NCI-H2081 (cell line): ENCODE measurements at places on chromosomes 12 and 14.

DNA sequence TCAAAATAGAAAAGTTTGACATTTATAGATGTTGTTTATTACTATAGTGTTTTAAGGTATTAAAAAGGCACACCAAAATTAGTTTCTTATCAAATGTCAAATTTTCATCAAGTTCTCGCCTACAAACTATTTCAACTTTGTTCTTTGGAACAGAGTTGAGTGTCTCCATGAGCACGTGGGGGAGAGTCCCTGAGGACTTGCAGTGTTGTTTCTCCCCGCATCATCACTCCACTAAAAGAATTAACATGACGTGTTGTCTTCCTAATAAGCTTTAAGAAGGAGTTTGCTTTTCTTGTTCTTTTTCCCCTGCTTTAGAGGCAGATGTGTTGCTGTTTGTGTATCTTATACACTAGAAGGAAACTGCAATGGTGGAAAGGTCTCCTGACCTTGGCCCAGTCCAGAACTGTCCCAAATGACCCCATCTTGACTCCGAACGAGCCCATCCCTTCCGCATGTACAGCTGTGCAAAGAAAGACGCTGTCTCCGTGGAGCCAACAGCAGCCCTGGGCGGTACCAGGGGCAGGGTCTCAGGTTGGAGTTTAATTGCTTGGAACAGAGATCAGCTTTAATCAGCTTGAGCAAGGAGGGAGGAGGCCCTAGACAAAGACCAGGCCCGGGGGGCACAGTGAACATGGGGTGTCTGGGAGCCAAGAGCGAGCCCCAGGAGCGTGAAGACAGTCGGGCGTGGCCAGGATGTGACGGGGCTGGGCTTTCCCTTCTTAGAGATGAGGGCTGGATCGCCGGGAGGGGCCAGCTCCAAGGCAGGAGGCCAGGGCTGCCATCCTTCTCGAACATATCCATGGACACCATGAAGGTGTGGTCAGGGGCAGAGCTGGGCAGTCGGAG lies 215.4 kb upstream of the RTL1 start:
- no peak for DNase-seq

- no peak for DNase-seq
These were observed 17.7 kb upstream of the PLEK2 start for GRCh38 chr14:67429510-67430205.

DNA sequence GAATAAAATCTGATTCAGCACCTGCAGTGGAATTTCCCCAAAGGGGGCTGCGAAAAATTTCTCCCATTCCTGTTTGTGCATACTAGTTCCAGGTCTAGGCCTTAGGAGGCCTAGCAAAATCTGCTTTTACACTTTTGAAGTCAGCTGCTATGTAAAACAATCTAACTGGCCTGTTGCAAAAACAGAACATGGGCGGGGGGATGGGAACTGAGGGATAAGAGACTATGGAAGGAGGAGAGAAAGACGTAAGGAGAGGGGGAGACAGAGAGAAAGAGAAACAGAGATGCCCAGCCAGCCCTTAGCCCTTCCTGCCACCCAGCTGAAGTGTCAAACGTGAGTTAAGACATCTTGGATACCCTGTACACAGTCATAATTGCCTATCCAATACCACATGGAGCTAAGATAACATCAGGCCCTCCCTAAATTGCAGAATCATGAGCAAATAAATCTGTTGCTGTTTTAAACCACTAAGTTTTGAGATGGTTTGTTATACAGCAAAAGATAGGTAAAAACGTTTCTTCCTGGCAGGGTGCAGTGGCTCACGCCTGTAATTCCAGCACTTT lies 45.6 kb downstream of the SPTLC2 start:
- no peak for DNase-seq

DNA sequence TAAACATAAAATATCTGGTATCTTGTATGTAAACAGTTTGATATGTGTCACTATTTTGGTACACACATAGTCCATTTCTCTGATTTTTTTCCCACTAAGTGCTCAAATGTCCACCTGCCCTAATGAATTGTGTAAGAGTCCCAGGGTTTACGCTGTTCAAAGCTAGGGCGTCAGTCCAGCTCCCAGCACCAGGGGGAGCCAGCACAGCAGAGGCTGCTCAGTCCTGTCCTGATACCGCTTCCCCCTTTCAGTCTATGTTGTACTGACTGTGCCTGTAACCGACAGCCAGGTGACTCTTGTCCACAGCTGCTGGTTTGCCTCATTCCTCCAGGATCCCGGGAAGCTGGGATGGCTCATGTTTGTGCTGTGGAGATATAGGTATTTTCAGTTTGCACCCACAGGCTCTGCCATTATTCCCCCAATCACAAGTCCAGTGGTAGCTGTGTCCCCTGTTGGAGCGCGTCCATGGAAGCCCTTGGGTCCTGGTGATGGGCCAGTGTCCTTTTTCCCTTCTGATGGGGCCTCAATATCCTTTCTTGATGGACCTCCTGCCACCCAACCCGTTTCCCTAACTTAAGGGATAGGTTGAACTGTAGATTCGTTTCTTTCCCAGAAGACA lies 242.0 kb downstream of the NEDD1 start:
- peak; percentile 56 for DNase-seq

- DNase-seq = no peak
These were observed 256.2 kb downstream of the AEBP2 start for GRCh38 chr12:19695244-19696098.

DNA sequence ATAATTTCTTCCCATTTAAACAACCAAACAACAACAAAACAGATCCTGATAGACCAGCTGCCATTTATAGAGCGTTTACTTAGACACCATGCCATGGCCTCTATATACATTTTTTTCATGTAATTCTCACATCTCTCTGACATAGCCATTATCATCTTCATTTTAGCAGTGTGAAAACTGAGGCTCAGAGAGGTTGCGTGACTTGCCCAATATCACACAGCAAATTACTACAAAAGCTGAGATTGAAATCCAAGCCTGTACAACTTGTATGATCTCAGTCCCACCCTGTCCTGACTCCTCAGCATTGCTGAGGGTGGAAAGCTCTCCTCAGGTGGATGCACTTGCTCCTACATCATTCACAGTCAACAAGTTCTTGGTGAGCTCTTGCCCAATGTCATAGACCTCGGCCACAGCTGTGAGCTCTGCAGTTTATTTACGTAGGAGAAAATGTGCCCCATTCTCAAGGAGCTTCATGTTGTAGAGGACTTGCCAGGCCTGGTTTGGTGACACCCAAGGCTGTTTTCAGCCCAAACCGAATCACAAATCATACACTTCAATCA lies 55.5 kb downstream of the CRACR2A start:
- no peak for DNase-seq

DNA sequence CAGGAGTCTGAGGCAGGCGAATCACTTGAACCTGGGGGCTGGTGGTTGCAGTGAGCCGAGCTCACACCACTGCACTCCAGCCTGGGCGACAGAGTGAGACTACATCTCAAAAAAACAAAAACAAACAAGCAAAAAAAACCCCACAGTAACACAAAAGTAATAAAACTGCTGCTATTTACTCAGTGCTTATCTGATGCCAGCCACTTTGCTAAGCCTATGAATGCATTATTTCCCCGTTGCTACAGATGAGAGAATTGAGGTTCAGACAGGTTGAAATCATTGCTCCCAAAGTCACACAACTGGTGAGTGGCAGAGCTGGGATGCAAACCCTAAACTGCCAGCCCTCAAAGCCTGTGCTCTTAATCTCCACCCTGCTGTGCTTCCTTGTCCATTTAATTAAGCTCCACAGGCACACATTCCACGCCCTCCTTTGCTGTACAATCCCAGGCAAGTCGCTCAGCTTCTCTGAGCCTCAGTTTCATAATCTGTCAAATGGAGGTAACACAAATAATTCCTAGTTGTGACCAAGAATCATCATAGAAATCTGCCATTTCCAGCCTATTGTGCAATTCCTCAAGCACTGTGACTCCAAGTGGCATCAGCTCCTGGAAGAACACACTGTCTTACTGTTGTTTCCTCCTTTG lies 5.7 kb upstream of the OAS3 start:
- no peak for DNase-seq

- peak; percentile 5 for DNase-seq
These were observed 458 bp downstream of the KHNYN start for GRCh38 chr14:24430143-24430681.

- DNase-seq = peak; percentile 11
These were observed 72.5 kb downstream of the TRAF3 start for GRCh38 chr14:102849526-102850379.

GRCh38 chr14:100408350-100409002 lies 85.3 kb downstream of the SLC25A47 start:
- no peak for DNase-seq

DNA sequence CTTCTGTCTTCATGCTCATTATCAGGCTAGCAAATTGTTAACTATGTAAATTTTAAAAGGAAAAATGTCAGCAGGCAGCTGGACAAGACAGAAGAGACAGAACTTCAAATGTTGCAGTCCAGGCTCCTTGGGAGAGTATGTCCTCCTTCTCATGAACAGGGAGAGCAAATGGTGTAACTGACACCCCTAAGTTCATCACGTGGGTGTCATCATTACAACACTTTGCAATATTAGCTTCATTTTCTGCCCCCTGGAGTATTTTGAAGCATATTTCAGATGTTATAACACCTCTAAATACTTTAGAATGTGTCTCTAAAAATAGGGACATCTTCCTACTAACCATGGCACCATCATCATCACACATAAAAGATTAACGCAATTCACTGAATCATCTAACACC lies 62.1 kb downstream of the ZNF664 start:
- DNase-seq = no peak

DNA sequence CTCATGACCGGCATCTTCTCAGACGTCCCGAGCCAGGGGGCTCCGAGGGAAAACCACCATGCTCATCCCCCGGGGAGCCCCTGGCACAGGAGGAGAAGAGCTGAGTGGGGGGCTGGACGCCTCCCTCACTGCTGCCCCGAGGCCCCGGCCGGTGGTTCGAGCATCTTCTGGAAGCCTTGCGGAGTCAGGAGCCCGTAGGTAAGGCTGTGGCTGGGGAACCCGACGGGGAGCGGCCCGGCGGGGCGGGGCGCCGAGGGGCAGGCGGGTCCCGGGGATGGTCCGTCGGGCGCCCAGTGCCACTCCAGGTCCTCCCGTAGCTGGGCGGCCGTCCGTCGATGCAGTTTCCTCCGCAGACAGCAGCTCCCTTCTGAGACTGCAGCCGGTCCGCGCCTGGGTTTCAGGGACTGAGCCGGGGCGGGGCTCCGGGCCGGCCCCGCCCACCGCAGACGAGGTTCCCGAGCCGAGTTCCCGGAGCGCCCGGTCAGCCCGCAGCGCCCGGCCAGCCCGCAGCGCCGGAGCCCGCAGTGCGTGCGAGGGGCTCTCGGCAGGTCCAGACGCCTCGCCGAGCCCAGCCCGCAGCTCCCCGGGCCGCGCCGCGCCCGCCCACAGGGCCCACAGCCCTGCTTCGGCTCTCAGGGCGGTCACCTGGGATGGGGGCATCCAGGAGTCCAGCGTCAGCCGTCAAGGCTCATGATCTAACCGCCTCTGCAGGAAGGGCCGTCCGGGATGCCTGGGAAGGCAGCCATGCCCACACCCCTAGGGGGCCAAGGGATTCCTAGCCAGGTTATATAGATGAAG lies at the start of gene PGF:
Gene PGF, minus strand, starts transcription at position 369 of the 798 bp plus-strand sequence. Its CDS starts 355 bp downstream, at position 14.
- DNase-seq = peak; percentile 15

DNA sequence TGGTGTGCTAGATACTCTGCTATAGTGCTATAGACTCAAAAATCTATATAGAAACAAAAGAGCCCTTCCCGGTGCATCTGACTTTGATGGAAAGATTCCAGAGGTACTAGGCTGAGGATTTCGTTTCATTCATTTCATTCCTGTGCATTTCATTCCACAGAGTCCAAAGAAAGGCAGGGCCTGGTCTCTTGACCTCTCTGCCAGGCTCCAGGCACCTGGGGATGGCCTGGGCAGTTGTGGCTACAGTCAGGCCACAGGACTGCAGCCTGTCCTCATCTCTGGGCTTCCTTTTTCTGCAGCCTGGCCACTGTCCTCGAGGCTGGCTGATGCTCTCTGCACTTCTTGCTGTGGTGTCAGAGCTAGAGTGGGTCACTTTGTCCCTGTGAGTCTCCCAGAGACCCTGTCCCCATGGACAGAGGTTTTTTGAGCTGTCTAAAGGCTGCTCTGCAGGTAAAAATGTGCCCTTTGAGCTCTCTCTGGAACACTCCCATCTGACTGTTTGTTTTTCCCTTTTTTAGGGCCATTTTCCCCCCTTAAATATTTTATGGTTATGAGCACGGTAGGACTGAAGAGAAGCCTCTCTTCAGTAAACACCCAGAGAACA lies 3.2 kb upstream of the VDR start:
- DNase-seq = no peak

DNA sequence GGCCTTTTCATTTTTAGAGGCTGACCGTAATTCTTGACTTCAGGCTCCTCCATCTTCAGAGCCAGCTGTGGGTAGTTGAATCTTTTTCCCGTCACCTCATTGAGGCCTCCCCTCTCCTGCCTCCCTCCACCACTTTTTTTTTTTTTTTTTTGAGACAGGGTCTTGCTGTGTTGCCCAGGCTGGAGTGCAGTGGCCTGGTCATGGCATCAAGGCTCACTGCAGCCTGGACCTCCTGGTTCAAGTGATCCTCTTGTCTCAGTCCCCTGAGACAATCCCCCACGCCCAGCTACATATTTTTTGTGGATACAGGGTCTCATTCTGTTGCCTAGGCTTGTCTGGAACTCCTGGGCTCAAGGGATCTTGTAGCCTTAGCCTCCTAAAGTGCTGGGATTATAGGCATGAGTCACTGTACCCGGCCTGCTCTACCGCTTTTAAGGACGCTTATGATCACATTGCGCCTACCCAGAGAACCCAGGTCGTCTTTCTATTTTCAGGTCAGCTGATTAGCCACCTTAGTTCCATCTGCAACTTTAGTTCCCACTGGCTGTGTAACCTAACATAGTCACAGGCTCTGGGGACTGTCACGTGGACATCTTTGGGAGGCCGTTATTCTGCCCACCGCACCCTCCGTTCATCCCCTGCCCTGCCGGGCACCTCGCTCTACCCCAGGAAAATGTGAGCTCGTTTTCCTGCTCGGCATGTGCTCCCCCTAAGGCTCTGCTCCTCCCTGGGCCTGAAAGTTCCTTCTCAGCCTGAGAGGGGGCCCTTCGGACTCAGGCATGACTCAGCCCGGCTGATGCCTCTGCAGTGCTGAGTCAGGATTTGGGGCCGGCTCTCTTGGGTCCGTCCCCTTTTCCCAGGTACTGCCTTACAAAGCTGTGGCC lies 13.4 kb downstream of the TNFAIP2 start:
- DNase-seq = no peak

GRCh38 chr12:67578976-67579661 lies 69.4 kb upstream of the DYRK2 start:
- DNase-seq = no peak

- DNase-seq = no peak
These were observed 194.4 kb upstream of the PPFIA2 start for GRCh38 chr12:81953541-81953940.

DNA sequence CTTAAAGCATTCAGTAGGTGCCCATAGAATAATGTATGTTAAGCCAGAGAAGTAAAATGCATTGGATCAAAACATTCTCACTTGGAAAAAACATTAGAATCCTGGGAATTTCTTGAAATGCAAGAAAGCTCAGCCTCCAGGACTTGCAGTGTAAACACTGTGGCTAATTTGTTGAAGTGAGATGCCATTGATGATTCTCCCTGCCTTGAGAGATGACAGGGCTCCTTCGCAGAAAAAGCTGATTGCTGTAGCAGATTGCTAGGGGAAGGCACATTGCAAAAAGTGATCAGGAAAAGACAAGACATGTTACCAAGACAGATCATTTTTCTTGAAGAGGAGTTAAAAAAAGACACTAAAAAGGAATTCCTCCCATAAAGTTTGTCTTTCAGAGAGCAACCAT lies 204.2 kb upstream of the HMGA2 start:
- no peak for DNase-seq

GRCh38 chr14:71932229-71932981 lies at the start of gene RGS6:
Gene RGS6, plus strand, starts transcription at chr14:71932429.
- peak; percentile 26 for DNase-seq

GRCh38 chr12:3661028-3661427 lies 91.9 kb downstream of the CRACR2A start:
- DNase-seq = peak; percentile 27

GRCh38 chr12:12943586-12944260 lies 8.2 kb downstream of the GPRC5D start:
- no peak for DNase-seq
